ENCODE measurements at places on chromosomes 7 and 10.

- no peak for DNase-seq
Observed at GRCh38 chr10:57222129-57222528, 861.1 kb upstream of the ZWINT start.

DNA sequence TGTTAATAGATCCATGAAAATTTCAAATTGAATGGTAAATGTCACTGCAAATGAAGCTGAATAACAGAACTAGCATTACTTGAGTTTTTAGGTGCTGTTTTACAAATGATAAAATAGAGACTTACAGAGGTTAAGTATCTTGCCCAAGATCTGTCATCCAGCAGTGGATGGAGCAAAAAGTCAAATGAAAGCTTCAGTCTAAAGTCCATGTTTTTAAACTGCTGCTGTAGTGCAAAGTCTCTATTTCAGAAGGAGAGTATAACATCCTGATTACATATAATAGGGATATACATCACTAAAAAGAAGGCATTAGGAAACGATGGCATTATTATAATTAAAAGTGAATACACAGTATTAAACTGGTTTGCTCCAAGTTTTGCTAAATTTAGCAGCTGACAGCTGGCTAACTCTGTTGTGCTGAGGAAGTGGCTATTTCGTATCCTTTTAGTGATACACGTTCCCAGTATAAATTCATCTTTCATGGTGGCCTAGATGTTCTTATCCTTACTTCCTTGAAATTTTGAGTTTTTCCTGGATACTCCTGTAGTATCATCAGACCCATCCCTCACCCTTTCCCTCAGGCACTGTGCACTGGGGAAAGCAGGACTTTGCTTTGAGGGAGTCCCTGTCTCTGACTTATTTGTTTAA lies 603.2 kb downstream of the MAGI2 start:
- no peak for DNase-seq

GRCh38 chr7:127745445-127745844 lies 93.5 kb downstream of the SND1 start:
- DNase-seq: no peak

GRCh38 chr7:114086537-114086913 lies 167.7 kb upstream of the PPP1R3A start:
- no peak for DNase-seq

DNA sequence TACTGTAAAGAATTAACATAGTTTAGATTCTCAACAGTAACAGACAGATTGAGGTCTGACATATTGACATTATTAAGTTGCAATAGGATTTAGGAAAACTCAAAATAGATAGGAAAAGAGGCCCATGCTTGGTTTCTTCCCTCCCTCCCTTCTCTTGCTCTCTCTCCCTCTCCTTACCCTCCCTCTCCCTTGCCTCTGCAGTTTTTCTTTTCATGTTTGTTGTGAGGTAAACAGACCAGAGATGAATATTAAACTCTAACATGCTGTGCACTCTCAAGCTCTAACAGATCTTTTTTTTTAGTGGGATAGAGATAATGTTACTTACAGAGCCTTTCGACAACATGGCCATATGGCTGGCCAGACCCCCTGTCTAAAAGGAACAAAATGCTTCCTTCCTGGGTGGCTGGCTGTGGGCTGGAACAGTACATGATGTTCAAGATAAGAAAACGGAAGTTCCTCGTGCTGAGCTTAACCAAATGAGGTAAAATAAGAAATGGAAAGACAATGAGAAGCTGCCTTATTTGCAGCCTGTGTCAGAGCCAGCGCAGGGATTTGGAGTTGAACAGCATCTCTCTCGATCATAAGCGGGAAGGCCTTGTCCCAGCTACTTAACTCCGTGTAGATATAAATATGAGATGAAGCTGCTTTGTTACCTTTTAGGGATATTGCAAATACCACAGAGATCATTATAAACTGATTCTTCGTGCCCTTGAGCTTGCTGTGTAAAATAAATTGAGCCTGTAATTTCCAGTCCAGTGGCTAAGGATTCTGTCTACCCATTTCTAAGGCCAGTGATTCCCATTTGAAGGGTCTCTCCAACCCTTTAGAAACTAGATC lies 391.9 kb upstream of the NPVF start:
- DNase-seq: no peak

DNA sequence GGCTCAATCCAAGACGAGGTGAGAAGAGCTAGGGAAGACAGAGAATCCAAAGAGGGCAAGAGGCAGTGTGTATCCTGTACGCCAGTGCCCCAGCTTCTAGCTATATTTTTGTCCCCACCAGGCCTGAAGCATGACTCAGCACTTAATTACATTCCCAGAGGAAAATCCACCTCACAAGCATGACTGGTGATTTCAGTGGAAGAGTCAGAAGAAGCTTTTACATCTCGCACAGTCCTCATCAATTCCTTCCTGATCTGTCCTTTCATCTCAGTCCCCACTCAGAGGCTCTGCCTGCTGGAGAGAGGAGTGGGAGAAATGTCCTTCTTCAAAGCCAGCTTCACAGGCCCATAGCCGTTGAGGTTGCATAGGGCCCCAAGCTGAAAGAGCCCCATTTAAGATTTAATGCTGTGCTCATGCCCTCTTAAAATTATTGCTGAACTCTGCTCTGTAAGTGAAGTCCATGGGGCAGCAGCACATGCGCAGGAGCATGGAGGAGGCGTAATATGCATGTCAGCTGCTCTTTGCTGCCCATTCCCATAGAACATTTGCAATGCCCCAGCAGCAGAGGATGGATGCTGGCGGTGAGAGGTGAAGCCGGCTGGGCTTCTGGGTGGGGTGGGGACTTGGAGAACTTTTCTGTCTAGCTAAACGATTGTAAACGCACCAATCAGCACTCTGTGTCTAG lies 39.0 kb upstream of the AOAH start:
- no peak for DNase-seq

- DNase-seq: peak; percentile 29
Observed at GRCh38 chr10:69327463-69328379, 49.4 kb downstream of the HK1 start.
